ENCODE measurements at places on chromosomes 4 and X. TPM values are rescaled to one million over a fixed set of nuclear protein-coding genes. Genes with fewer than 3 reads are reported as not detected.

Gene ARR3
- polyA plus RNA-seq: not detected

Gene BRS3
- not detected for polyA plus RNA-seq

Gene CYBB
- polyA plus RNA-seq: 72.1 TPM

Gene SLC4A4
- polyA plus RNA-seq: not detected

Gene YY2
- polyA plus RNA-seq: 0.67 TPM

Gene CFAP47
- not detected for polyA plus RNA-seq

Gene MAGEB17
- polyA plus RNA-seq: not detected
